ENCODE measurements at places on chromosomes 5 and 9. TPM values are rescaled to one million over a fixed set of nuclear protein-coding genes. Genes with fewer than 3 reads are reported as not detected.

The RANBP17 gene
- total RNA-seq, result not detected

The PAIP2 gene
- total RNA-seq, result 127 TPM

The BTNL8 gene
- not detected for total RNA-seq

- DNase-seq, result no peak
- no peaks in the 10 kb centered on the region for H3K27me3 ChIP-seq
- no peaks in the 10 kb centered on the region for H3K36me3 ChIP-seq
- no peak overlapping the region for H3K4me3 ChIP-seq
- peaks cover 12% of the 10 kb centered on the region for H3K4me1 ChIP-seq
Observed at GRCh38 chr5:174533751-174534241, 190.6 kb upstream of the MSX2 start.

The SHC3 gene
- not detected for total RNA-seq
